Uterus (tissue), 4 donors: ENCODE measurements at places on chromosomes 1 and 21. TPM values are rescaled to one million over a fixed set of nuclear protein-coding genes. Genes with fewer than 3 reads are reported as not detected.

DNA sequence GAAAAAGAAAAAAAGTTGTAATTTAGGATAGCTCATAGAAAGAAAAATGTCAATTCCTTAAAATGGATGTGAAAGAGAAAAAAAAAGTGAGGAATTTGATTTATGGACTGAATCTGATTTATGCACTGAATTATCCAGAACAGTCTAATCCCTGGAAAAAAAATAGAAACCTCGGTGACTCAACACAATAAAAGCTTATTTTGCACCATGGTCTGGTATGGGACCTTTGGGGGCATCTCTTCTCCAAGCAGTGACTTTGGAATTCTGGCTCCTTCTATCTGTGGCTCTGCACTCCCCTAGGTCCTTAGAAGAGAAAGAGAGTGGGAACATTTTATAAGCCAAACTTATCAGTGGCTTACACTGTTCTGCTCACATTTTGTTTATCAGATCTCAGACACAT, 471.7 kb upstream of the B3GALT2 start:
- no peaks in the 10 kb centered on the region for H3K4me1 ChIP-seq
- no peaks in the 10 kb centered on the region for H3K27me3 ChIP-seq
- no peaks in the 10 kb centered on the region for H3K36me3 ChIP-seq
- no peak overlapping the region for H3K4me3 ChIP-seq
- no peak overlapping the region for H3K27ac ChIP-seq
- DNase-seq, result no peak

DDR2 gene
- total RNA-seq, result 49.4 TPM

GRCh38 chr1:86648255-86648654, 56.1 kb upstream of the SH3GLB1 start:
- H3K27me3 ChIP-seq, result no peaks in the 10 kb centered on the region
- no peak for DNase-seq
- no peaks in the 10 kb centered on the region for H3K4me1 ChIP-seq
- H3K27ac ChIP-seq, result no peak overlapping the region
- H3K36me3 ChIP-seq, result no peaks in the 10 kb centered on the region
- no peak overlapping the region for H3K4me3 ChIP-seq

DNA sequence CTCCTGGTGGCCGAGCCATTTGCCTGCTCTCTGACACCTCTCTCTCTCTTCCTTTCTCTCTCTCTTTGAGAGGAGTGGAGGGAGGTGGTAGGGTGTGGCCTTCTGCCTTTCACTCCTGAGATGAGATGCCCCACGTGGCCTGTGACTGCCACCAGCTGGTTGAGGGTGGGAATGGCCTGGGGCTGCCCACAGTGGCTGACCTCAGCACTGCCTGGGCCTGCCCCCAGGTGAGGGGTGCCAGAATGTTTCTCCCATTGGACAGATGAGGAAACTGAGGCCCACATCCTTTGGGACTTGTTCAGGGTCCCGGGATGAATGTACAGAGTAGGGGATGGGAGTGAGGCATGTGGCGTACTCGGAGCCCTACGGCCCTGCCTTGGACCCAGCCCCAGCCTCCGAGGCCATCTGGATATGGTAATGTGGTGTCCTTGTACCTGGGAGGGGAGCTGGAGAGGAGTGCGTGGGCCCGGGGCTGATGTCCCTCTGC, 12.7 kb upstream of the C1orf167 start:
- no peak overlapping the region for H3K27ac ChIP-seq
- no peak overlapping the region for H3K4me3 ChIP-seq
- no peaks in the 10 kb centered on the region for H3K27me3 ChIP-seq
- H3K4me1 ChIP-seq, result no peaks in the 10 kb centered on the region

GRCh38 chr1:214414691-214415090, 133.7 kb downstream of the SMYD2 start:
- no peaks in the 10 kb centered on the region for H3K36me3 ChIP-seq
- no peak for DNase-seq
- no peaks in the 10 kb centered on the region for H3K4me1 ChIP-seq
- no peak overlapping the region for H3K27ac ChIP-seq
- H3K4me3 ChIP-seq, result no peak overlapping the region

CD2 gene
- total RNA-seq, result 0.35 TPM

OLFML2B gene
- total RNA-seq, result 13.0 TPM

HSD3B2 gene
- 0.49 TPM for total RNA-seq

RAB25 gene
- 5.5 TPM for total RNA-seq

GRCh38 chr1:193762236-193762635, 575.8 kb upstream of the B3GALT2 start:
- H3K27ac ChIP-seq, result no peak overlapping the region
- DNase-seq, result no peak
- no peaks in the 10 kb centered on the region for H3K4me1 ChIP-seq
- no peaks in the 10 kb centered on the region for H3K36me3 ChIP-seq
- H3K4me3 ChIP-seq, result no peak overlapping the region
- H3K27me3 ChIP-seq, result no peaks in the 10 kb centered on the region

DNA sequence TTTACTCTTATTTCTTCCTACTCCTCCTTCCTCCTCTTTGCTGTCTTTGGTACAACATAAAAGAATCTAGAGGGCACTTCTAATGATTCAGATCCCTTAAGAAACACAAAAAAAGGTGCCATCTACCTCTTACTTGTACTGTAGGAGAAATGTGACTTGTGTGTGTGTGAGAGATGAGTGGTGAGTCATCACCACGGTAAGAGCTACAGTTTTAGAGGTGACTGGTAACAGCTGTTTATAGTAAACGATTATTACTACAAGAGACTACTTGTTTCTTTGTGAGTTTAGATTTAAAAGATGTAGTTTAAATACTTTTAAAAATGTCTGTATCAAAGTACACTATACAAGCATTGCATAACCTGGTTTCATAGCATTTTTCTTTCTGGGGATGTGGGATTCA, 40.4 kb downstream of the SLC35D1 start:
- H3K27ac ChIP-seq, result no peak overlapping the region
- no peak overlapping the region for H3K4me3 ChIP-seq
- no peaks in the 10 kb centered on the region for H3K36me3 ChIP-seq
- H3K4me1 ChIP-seq, result no peaks in the 10 kb centered on the region

DNA sequence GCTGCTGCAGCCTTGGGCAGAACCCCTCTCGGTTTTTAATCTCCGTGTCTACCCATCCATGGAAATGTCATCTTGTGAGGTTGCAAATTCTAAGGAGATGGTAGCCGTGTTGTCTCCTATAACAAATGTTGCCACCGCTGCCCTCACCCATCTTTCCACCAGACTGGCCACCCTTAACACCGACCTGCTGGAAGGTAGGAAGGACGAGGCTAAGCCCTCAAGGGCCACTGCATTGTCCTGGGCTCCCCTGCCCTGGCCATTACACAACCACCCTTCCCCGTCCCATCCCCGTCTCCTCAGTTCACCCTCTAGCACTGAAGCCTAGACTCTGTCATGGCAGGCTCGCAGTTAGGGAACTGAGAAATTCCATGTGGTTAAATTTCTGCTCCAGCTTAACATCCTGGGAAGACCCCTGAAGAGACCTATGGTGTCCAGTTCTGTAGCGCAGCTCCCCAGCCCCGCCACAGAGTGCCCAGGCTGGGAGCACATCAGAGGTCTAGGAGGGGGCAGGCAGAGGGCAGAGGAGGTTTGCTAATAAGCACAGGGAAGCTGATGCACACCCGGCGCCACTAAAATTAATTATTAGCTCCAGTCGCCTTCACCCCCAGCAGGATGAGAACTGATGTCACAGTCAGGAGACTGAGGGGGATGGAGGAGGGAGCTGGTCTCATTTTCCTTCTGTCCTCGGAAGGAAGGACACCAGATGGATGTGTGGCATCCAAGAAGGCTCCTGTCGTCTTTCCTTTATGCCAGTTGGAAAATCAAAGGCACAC, 38.3 kb downstream of the STUM start:
- H3K4me3 ChIP-seq, result no peak overlapping the region
- H3K27me3 ChIP-seq, result no peaks in the 10 kb centered on the region
- no peak overlapping the region for H3K27ac ChIP-seq
- no peaks in the 10 kb centered on the region for H3K36me3 ChIP-seq
- DNase-seq, result no peak

SLAMF7 gene
- total RNA-seq, result 1.6 TPM

DNA sequence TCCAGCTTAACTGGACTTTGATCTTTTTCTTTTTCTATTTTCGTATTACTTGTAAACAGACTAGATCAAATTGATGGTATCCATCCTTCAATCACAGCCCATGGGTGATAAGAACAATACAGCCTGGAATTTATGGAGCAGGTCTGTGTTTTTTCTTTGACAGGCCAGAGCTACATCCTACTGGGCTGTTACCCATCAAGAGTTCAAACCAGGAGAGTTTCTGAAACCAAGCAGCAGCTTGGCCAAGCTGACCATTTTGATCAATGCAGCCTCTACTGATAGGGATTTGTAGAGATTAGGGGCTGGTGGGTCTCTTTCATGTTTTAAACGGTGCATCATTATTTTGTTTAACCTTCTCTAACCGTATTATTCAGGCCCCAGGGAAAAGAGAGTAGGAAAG, 24.3 kb upstream of the CCDC190 start:
- no peak overlapping the region for H3K4me3 ChIP-seq
- H3K36me3 ChIP-seq, result no peaks in the 10 kb centered on the region
- H3K27me3 ChIP-seq, result no peaks in the 10 kb centered on the region
- H3K27ac ChIP-seq, result no peak overlapping the region

CHD1L gene
- total RNA-seq, result 23.5 TPM

DNA sequence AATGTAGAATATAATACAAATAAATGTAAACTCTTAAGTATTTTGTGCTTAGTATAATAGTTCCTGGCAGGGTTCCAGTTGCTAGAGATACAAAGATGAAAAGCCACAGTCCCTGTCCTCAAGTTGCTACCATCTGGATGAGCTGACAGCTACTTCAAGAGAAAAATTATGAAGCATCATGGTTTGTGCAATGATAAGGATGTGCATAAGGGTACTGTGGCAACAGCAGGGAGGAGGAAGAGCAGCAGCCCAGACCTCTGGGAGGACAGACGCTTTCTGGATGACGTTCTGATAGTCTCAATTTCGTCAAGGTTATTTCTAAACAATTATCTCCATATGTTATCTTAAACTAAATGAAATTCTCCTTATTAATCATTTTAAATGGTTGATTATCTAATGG, 198.9 kb downstream of the NTNG1 start:
- no peaks in the 10 kb centered on the region for H3K27me3 ChIP-seq
- H3K4me1 ChIP-seq, result no peaks in the 10 kb centered on the region
- no peaks in the 10 kb centered on the region for H3K36me3 ChIP-seq
- no peak overlapping the region for H3K4me3 ChIP-seq

ABCG1 gene
- 11.8 TPM for total RNA-seq

TNFRSF8 gene
- total RNA-seq, result 2.4 TPM

DNA sequence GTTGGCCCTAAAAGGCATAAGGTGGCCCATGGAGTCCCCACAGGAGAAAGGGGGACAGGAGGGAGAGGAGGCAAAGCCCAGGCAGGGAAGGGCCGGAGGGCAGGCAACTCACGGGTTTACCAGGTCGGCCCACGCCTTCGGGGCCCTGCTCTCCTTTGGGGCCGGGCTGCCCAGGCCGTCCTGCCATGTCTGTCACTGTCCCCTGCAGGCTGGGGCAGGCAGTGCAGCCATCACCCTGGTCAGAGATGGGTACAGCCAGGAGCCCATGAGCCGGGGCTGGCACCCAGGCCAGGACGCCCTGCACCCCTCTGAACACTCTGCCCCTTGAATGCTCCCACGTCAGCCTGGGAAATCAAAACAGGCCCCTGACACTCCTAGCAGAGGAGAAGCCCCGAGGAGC, 19.8 kb downstream of the COL16A1 start:
- H3K27ac ChIP-seq, result no peak overlapping the region
- H3K4me3 ChIP-seq, result no peak overlapping the region
- H3K4me1 ChIP-seq, result no peaks in the 10 kb centered on the region
- H3K27me3 ChIP-seq, result no peaks in the 10 kb centered on the region
- no peaks in the 10 kb centered on the region for H3K36me3 ChIP-seq
- DNase-seq, result no peak

- H3K4me1 ChIP-seq, result peaks cover 3% of the 10 kb centered on the region
- no peak for DNase-seq
- no peaks in the 10 kb centered on the region for H3K36me3 ChIP-seq
- no peak overlapping the region for H3K27ac ChIP-seq
- no peak overlapping the region for H3K4me3 ChIP-seq
- H3K27me3 ChIP-seq, result no peaks in the 10 kb centered on the region
These were observed 16.9 kb downstream of the PLA2G4A start for GRCh38 chr1:186845576-186846210.

C1QTNF12 gene
- total RNA-seq, result not detected

DNA sequence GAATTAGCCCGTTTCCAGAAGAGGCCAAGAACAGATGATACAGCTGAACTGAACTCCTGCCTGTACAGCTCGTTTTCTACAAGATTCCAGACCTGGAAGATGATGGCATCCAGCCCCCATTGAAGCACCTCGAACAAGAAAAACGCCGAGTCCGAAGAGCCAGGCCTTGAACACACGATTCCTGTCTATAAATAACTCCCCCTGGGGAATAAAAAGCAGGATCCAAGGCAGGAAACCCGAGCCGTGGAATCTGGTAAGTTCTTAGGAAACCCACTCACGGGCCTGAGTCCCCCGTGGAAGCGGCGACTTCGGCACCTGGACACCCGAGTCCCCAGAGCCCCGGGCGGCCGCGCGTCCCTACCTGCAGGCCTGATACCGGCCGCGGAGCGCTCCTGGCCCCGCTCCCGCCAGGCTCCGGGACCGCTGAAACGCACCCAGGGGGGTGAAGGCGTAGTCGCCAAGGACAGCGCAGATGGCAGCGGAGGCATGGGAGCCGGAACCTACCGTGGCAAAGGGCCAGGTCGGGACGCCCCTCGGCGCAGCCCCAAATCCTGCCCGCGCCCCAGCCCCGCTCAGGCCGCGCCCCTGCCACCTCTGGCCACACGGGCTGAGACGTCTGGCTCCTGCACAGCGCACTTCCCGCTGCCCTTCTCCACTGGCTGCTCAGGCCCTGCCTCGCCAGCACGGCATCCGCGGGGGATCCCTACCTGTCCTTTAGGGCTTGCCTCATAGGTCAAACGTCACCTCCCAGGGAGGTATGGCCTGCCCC, 14.0 kb upstream of the HLCS start:
- peak overlapping the region; percentile 35 for H3K4me3 ChIP-seq
- H3K27me3 ChIP-seq, result no peaks in the 10 kb centered on the region
- no peaks in the 10 kb centered on the region for H3K4me1 ChIP-seq
- H3K36me3 ChIP-seq, result no peaks in the 10 kb centered on the region

DNA sequence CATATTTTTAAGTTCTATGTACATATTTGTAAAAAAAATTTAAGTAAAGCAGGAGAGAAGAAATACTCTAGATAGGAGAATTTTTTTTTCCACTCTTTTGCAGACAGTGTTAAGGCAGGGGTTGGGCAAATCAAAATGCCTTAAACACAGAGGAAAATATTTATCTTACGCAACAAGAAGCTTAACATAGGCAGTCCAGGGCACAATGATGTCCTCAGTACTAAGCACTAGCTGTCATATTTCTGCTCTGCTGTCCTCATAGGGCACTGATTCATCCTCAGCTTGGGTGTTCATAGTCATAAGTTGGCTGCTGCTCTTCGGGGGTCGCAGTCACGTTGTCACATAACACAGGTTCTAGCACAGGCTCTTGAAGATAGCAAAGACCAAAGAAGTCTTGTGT, 247.4 kb downstream of the PTBP2 start:
- H3K36me3 ChIP-seq, result no peaks in the 10 kb centered on the region
- no peaks in the 10 kb centered on the region for H3K27me3 ChIP-seq
- H3K27ac ChIP-seq, result no peak overlapping the region
- H3K4me1 ChIP-seq, result peaks cover under 1% of the 10 kb centered on the region
- no peak overlapping the region for H3K4me3 ChIP-seq

DNA sequence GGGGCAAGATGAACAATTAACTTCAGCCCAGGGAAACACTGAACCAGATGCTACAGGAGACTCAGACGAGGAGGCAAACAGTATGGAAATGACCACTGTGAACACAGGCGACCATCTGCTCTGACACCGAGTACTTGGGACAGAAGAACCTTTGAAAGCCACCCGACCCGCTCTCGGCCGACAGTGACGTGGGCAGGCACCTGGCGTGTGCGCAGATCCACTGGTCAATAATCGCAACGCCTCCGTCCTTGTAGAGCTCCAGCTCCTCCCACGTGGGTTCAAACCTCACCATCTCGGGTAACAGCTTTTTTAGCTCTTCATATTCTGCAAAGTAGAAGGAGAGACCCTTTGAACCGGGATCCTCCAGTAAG, 20.3 kb downstream of the POFUT2 start:
- H3K27me3 ChIP-seq, result no peaks in the 10 kb centered on the region
- no peak for DNase-seq
- H3K27ac ChIP-seq, result no peak overlapping the region
- no peaks in the 10 kb centered on the region for H3K4me1 ChIP-seq
